ENCODE measurements at places on chromosomes 1 and 21.

DNA sequence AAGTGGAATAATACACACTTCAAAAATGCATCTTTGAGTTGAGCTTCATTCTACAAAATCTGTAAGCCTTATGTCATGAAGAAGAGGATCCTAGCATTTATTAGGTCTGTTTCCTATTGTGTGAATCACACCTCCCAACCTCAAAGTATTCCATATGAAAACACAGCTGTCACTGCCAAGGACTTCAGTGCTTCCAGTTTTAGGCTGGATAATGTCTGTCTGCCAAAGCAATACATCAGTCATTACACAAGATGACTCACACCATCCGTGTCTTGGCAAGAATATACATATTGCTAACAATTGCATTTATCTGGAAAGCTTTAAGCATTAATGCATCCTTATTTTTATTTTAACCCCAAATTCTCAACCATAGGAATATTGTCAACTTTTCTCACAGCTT is 125.7 kb upstream of the TMPRSS15 start:
- DNase-seq = no peak

DNA sequence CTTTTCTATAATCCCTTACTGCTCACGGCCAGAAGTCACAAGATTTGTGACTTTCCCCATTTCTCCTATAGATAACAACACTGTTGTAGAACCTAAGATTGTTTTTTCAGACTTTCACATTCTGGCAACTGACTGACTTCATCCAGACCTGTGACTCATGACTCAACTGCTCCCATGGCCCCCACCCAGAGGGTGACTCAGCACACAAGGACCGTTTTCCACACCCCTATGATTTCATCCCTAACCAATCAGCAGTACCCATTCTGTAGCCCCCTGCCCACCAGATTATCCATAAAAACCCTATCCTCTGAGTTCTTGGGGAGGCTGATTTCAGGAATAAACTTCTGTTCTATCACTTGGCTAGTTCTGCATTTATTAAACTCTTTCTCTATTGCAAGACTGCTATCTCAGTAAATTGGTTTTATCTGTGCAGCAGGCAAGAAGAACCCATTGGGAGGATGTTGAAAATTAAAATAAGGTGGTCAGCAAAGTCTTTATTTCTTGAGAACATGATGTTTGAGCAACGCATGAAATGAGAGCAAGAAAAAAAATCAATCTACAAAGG is 79.7 kb downstream of the NGF start:
- no peak for DNase-seq

GRCh38 chr1:58249737-58250586 is 296.6 kb downstream of the OMA1 start:
- no peak for DNase-seq

GRCh38 chr1:13723810-13724209 is 23.8 kb downstream of the PRDM2 start:
- DNase-seq = no peak

DNA sequence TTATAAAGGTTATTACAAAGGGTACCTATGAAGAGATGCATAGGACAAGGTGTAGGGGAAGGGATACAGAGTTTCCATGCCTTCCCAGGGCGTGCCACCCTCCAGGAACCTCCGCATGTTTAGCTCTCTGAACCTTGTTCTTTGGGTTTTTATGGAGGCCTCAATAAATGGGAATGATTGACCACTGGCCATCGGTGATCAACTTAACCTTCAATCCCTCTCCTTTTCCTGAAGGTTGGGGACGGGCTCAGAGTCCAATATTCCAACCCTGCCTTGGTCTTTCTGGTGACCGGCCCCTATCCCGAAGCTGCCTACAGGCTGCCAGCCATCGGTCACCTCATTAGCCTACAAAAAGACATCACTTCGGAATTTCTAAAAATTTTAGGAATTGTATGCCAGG is 11.7 kb downstream of the CD244 start:
- DNase-seq = no peak

DNA sequence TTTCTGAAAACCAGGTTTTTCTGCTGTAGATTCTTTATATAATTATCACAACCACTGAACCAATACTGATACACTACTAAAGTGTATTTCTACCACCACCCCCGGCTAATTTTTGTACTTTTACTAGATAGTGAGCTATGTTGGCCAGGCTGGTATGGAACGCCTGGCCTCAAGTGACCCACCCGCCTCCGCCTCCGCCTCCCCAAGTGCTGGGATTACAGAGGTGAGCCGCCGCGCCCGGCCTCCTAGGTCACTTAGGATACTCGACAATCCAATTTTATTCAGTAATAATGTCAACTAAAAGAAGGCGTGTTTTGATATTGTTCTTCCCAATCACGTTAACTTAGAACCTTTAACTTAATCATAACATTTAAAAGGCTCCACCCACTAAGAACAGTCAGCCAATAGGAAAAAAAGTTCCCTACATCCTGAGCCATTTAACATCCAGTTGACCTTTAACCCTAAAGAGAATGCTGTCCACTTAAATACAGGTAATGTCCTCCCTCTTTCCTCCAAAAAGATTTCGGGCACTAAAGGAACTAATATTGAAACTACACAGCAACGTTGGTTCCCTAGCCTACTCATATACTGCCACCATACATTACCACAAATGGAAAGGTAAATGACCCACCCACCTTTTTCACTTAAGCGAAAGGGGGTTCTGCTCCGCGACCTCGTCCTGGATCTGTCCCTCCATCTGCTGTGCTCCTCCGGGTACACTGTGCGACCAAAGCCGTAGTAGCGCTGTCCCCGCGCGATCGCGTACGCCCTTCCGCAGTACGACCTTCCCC is 1.2 kb downstream of the RSRP1 start:
- no peak for DNase-seq

- no peak for DNase-seq
Observed at GRCh38 chr1:231750818-231751362, 124.3 kb downstream of the DISC1 start.

DNA sequence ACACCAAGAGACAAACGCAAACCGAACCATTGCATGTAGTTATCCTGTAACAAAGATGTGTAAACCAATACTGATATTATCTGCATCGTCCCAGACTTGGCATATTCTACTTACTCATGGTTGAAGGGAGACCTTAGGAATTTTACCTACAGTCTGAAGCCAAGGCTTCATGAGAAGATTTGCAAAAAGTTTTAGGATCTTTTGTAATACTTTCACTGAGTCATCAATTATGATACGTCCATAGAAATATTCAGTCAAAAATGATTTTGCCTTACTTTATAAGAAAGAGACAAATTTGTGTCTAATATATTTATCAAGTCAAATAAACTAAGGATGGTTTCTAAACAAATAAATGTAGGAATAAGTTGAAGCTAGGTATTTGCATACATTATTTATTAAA is 1176.1 kb upstream of the ADGRL2 start:
- DNase-seq = no peak

GRCh38 chr1:208302699-208303238 is 58.6 kb upstream of the PLXNA2 start:
- no peak for DNase-seq

GRCh38 chr1:7250176-7250575 is 464.9 kb downstream of the CAMTA1 start:
- no peak for DNase-seq

DNA sequence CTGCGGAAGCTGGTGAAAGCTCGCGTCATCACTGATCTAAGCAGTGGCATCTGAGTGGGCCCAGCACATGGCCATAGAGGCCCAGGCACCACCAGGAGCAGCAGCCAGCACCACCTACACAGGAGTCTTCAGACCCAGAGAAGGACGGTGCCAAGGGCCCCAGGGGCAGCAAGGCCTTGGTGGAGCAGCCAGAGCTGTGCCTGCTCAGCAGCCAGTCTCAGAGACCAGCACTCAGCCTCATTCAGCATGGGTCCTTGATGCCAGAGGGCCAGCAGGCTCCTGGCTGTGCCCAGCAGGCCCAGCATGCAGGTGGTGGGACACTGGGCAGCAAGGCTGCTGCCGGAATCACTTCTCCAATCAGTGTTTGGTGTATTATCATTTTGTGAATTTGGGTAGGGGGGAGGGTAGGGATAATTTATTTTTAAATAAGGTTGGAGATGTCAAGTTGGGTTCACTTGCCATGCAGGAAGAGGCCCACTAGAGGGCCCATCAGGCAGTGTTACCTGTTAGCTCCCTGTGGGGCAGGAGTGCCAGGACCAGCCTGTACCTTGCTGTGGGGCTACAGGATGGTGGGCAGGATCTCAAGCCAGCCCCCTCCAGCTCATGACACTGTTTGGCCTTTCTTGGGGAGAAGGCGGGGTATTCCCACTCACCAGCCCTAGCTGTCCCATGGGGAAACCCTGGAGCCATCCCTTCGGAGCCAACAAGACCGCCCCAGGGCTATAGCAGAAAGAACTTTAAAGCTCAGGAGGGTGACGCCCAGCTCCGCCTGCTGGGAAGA is 3.2 kb upstream of the ARTN start:
- no peak for DNase-seq

GRCh38 chr1:40059960-40060750 is 19.6 kb downstream of the CAP1 start:
- no peak for DNase-seq

DNA sequence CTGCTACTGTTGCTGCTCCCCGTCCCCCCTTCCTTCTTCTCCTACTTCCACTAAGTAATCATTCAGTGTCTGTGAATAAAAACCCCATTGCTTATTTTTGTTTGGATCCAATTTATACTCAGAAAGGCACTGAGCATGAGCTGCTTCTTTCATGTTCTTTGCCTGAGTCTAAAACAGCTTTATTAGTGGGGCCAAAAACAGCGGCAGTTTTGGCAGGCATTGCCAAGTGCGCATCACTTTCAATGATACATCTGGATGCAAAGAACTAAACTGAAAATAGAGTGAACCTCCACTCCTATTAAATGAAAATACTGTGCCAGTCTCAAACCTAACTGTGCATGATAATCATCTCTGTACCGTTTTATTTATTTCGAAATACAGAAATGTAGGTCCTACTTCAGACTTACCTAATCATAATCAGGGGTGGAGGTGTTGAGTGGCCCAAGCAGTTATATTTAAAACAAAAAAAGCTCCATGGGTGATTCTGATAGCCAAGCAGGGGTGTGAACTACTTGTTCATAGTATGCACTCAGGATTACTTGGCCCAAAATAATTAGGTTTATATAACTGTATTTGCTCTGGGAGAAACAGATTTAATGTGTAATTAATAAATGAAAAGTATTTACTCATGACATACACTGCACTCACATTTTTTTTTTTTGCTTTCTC is 48.4 kb downstream of the NEK7 start:
- no peak for DNase-seq

GRCh38 chr1:8443558-8444194 is 125.8 kb downstream of the SLC45A1 start:
- DNase-seq = no peak

DNA sequence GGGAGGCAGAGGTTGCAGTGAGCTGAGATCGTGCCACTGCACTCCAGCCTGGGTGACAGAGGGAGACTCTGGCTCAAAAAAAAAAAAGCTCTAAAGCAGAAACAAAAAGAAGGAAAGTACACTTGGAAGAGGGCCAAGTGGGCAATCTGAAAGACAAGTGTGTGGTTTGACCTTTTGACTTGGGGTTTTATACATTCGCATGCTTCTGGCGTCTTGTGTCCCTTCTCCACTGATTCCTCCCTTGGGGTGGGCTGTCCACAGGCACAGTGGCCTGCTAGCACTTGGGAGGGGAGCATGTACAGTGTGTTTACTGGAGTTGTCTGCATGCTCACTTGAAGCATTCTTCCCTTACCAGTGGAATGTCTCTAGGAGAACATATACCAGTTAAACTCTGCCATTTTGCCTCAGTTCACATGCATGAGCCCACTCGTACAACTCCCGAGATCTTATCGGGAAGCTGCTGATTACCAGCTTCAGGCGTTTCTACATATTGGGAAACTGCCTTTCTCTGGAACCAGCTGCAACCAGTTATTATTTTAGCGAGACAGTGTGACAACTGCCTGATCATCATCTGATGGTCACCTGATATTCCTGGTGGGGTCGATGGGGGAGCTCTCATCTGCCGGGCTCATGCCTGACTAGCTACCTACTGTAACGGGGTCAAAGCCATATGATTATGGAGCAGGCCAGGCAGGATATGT is 113.5 kb upstream of the ZNF678 start:
- no peak for DNase-seq

DNA sequence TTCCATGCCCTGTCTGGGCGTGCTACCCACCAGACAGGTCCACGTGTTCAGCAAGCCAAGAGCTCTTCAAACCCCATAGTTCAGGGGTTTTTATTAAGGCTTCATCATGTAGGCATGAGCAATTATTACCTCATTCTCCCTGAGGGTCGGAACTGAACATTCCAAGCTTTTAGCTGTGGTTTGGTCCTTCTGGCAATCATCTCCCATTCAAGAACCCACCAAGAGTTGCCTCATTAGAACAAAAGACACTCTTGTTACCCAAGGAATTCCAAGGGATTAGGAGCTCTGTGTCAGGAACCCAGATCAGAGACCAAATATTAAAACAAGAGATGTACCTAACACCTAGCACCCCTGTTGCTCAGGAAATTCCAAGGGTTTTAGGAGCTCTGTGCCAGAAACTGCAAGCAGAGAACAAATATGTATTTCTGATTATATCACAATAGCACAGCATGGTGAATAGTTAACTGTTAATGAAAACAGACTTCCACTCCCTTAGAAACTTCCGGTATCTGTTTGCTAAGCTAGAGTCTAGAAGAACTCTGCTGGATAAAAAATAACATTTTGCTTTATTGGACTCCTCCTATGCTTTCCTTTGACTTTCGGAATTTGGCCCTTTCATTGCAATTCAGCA is 201.2 kb upstream of the L1TD1 start:
- DNase-seq = no peak

- DNase-seq = no peak
Observed at GRCh38 chr1:241525026-241525425, 5.5 kb upstream of the FH start.

- no peak for DNase-seq
Observed at GRCh38 chr1:245648749-245649522, 494.2 kb downstream of the KIF26B start.

DNA sequence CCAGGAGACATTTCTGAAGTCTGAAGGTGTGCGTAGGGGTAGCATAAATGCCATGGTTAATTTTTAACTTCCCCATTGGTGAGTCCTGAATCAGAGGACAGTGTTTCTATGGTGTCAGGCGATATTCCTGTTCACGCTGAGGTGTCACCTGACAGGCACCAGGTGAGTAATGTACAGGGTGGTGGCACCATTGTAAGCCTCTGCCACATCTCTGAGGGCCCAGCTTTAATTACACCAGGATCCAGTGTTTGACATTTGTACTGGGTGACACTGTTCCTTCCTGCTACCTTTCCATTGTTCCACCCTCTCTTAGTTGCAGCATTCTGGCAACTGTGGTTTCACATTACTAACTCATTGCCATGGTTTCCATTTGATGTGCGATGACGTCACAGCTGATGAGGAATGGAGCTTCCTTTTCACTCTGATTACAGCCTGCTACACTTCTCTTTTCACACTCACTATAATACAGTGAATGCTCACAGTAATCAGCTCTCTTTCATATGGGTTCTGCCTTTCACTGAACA is 40.6 kb upstream of the MARK1 start:
- no peak for DNase-seq

GRCh38 chr1:212359794-212360479 is 54.7 kb downstream of the PACC1 start:
- no peak for DNase-seq

- DNase-seq = no peak
Observed at GRCh38 chr1:58839147-58839795, 55.4 kb upstream of the JUN start.

All from CD4-positive, alpha-beta T cell treated with Interleukin-12 subunit alpha and Interleukin-12 subunit beta, for 1 hour (primary cell).